Mesothelial cell of epicardium (in vitro differentiated cells): ENCODE measurements at places on chromosomes 5 and 9. TPM values are rescaled to one million over a fixed set of nuclear protein-coding genes. Genes with fewer than 3 reads are reported as not detected.

- DNase-seq = no peak
Measured at GRCh38 chr9:70554881-70555280, 140.4 kb upstream of the KLF9 start.

SMIM33 gene
- total RNA-seq = not detected in 3 replicates

GRCh38 chr9:20689833-20690232, 5.8 kb downstream of the FOCAD start:
- DNase-seq = no peak

LHX2 gene
- total RNA-seq = not detected in 3 replicates

GRCh38 chr5:119453040-119453373, 710 bp downstream of the HSD17B4 start:
- no peak for DNase-seq
